ENCODE measurements at places on chromosomes 1 and 21.

- no peak for DNase-seq
Measured at GRCh38 chr1:237145379-237146135, 103.6 kb downstream of the RYR2 start.

- DNase-seq, result no peak
Measured at GRCh38 chr1:156663178-156663577, 14.0 kb downstream of the NES start.

DNA sequence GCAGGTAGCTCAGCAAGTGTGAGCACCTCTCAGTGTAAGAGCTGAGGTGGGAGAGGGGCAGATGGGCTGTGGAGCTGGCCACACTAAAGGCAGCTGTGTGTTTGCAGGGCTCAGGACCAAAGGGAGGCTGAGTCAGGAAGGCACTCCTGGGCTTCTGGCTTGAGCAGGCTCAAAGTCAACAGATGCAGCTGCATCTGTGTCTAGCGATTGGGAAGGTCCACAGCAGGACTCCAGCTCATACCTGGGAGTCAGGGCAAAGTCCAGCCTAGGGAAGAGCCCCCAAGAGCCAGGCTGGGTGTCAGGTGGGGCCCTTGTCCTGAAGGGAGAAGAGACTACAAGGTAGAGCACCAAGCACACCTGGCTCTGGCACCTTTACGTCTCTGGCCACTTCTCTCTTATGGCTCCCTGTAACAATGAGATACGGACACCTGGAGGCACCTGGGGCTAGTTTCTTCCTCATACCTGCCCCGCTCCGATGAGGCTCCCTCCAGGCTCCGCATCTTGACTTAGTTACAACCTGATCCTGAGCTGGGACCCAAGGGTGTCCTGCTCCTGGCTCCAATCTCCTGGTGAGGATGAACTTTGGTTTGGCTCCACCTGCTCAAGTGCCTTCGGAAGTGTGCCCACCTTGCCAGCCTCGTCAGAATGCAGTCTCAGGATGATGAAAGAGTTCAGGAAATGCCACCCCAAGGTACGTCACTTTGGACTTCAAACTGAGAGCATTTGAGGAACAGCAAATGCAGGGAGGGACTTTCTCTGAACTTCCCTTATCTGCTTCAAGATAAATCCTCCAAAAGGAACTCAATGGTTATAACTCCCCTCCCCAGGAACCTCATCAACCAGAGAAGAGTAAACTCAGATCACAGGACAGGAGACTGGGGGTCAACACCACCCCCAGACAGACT is 21.5 kb upstream of the SLC2A1 start:
- DNase-seq, result no peak

DNA sequence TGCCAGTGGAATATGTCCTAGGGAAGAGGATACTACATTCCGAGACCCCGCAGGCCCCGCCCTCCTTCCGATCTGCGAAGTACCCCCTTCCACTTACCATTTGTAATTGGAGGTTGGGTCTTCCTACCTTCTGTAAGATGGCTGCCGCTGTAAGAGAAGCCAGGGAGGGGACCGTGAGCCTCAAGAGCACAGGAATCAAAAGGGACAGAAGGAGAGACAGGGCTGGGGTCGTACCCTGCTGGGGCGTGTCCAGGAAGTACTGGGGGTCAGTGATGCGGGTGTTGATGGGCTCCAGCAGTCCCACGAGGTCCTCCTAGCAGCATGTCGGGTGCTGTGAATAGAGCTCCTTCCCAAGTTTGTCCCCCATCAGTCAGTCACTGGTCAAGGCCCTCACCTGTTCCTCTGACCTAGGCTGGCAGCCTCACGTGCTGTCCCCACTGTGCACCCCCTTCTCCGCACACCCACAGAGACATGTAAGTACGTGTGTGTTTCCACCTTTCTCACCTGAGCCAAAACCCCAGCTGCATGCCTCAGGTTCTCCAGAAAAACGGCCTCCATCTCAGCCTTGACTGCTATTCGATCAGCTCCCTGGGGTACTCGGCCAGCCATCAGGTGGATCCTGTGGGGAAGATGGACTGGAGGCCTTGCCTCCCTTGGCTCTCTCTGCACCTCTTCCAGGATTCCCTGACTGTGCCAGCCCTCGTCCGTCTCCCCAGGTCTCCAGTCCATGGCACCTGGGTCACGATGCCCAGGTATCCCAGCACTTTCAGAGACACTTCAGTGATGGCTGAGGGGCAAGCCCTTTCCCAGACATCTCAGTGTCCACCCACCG is 1.8 kb downstream of the HYI start:
- no peak for DNase-seq

GRCh38 chr1:151311011-151311410 is 16.2 kb downstream of the PI4KB start:
- no peak for DNase-seq

DNA sequence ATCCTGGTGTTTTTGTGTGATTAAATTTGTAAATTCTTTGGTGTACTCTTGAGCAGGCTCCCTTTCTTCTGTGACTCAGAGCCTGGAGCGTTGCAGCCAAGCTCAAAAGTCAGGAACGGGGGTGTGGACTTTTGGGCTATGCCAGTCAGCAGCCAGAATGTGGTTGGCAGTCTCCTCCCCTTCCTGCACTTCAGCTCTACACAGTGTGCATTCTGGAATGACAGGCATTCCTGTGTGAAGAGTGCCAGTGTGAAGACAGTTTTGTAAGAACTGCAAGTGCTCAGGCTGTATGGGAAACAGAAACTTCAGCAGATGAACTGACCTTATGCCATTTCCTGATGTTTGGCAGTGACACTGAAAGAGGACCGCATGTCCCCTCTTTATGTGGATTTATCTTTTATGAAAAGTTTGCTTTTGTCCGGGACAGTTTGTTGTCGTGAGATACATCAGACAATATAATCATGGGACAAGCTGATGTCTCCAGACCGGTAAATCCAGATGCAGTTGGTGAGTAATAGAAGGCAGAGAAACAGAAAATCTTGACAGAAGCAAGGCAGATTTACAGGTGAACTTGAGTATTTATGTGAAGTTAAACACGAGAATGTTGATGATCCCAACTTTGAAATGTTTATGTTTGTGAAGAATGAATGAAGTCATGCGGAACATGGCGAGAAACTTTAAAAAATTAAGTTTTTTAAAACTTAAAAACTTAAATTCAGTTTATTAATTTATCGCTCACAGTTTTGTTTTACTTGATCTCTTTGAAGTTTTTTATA is 67.7 kb upstream of the RCC1 start:
- DNase-seq, result no peak

DNA sequence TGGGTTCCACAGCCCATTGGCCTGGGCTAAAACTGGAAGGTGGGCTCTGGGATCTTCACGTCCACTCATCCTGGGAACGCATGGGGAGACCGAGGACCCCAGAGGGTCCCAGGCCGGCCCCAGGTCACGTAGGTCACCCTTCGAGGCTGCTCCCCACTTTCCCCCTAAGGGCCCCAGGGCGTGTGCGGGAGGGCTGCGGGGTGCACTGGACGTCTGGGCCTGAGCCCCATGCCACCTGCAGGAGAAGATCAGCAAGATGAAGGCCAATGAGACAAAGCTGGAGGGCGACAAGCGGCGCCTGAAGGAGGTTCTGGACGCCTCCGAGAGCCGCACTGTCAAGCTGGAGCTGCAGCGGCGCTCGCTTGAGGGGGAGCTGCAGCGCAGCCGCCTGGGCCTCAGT is 12.5 kb downstream of the MFAP2 start:
- no peak for DNase-seq

Measured in CD4-positive, alpha-beta T cell treated with Interleukin-4 for 4 hours (primary cell).